ENCODE measurements at places on chromosomes 2 and 18.
A peak's percentile ranks its signal among the peaks of the same experiment; 100 is the strongest.

DNA sequence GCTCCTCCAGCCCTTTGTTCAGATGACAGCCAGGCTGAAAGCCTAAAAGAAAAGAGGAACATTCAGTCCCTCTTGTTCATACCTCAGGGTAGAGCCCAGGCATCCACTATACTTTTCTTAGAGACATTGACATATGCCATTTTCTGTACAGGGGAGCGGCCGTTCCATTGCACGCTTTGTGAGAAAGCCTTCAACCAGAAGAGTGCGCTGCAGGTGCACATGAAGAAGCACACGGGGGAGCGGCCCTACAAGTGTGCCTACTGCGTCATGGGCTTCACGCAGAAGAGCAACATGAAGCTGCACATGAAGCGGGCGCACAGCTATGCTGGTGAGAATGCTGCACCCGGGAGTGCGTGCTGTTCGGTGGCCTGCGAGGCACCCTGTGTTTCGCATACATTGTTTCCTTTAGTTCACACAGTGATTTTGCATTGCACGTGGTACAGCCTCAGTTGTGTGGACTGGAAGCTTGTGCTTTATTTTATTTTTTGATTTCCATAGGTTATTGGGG is 138.2 kb downstream of the ZNF236 start:
- no peak for DNase-seq

DNA sequence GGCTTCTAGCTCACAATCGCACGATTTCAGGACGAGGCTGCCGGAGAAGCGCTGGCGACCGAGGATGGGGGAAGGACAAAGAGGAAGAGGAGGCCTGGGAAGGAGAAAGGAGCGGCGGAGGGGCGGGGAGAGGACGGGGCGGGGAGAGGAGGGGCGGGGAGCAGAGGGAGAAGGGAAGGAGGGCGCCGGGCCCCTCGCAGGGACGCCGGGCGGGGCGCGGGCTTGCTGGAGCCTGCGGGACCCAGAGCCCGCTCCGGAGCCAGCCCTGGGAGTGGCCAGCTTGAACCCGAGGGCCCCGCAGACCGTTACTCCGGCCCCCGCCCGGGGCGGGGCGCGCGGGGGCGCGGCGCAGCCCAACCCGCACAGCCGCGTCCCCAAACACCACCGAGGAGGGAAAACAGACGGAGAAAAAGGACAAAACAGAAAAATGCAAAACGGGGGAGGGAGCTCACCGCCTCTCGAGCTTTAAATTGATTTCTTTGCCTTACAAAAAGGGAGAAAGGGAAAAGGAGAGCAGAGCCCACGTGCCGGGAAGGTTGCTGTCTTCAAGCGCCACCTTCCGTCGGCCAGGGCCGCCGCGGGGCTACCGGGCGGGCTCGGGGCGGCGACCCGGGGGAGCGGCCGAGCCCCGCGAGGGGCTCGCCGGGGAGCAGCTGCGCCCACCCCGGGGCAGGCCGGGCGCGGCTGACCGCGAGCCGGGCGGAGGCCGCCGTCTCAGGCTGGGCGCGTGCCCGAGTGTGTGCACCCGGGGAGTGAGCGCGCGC is 781 bp upstream of the SOX11 start:
- DNase-seq: no peak

DNA sequence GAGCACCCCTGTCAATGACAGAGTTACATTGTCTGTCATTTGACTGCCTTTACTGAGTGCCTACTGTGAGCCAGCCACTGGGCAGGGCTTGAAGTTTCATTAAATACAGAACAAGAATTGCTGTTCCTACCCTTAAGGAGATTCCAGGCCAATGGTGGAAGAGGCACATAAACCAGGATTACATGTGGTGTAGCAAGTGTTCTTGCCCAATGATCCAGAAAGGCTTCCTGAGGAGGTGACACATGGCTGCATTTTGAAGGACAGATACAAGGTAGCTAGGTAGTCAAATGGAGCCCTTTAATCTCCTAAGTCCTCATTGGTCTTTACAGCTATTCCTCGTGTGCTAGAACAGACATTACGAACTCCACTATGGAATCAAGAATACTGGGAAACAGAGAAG is 312.7 kb downstream of the ETAA1 start:
- DNase-seq: no peak

GRCh38 chr2:111118981-111119821 is 1.5 kb upstream of the BCL2L11 start:
- DNase-seq: no peak

- DNase-seq: no peak
These were observed 63.9 kb downstream of the SPRED2 start for GRCh38 chr2:65368468-65368867.

GRCh38 chr18:52615943-52616342 is 275.9 kb downstream of the DCC start:
- DNase-seq: no peak

DNA sequence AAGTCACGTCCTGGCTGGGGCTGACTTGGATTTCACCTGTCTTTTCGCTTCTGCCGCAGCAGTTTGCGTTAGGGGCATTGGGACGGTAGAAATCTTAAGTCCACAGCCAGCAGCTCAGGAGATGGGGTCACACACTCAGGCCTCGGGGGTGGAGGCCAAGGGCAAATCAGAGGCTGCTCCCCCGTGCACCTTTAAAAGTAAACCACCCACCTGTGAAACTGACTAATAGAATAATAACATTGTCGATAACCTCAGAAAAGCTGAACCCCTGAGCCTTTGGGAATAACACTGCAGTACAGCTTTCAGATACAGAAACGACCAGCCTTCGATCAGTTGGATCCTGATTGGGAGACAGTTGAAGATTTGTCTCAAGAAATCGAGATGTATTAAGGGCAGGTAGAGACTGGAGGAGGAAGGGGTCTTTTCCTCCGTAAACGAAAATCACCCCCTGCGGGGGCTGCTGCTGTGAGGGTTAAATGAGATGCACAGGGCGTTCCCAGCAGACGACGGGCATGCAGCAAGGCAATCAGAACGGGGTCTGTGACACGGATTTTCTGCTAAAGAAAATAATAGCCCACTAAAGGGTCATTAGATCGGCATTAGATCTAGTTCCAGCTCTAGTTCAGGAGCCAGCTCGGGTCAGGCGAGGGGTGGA is 16.4 kb upstream of the NFATC1 start:
- no peak for DNase-seq

GRCh38 chr2:172181840-172182239 is 79.1 kb upstream of the DLX2 start:
- no peak for DNase-seq

GRCh38 chr2:38131676-38132075 is 55.7 kb upstream of the CYP1B1 start:
- DNase-seq: no peak

- no peak for DNase-seq
These were observed 338.6 kb downstream of the STK39 start for GRCh38 chr2:167908786-167909185.

DNA sequence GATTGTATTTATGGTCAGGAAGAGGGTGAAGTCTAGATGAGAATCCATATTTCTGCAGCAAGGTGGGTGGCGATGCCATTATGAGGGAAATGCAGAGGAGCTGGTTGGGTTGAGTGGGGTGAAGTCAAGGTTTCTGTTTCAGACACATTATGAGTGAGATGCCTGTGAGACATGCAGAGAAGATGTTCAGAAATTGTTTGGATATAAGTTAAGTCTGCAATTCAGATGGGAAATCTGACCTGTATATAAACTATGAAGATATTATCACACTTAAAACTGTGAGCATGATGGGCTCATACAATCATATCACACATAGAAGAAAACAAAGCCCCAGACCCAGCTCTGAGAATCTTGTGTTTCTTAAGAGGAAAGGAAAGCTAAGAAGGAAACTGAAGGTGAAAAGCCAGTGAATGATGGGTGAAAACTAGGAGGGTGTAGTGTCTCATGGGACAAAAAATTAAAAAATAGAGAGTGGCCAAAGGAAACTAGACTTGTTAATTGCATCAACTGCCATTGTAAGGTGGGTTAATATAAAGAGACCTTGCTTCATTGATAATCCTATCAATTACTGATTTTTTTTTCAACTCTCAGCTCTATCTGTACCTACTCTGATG is 14.2 kb downstream of the GALNT5 start:
- no peak for DNase-seq

- DNase-seq: no peak
These were observed 36.0 kb downstream of the DNMT3A start for GRCh38 chr2:25305775-25306174.

GRCh38 chr18:31101183-31102024 is 817 bp downstream of the DSC2 start:
- peak; percentile 26 for DNase-seq

- no peak for DNase-seq
These were observed 101.0 kb downstream of the ALPK2 start for GRCh38 chr18:58527952-58528287.

GRCh38 chr2:98099939-98100743 is 13.2 kb downstream of the VWA3B start:
- no peak for DNase-seq

DNA sequence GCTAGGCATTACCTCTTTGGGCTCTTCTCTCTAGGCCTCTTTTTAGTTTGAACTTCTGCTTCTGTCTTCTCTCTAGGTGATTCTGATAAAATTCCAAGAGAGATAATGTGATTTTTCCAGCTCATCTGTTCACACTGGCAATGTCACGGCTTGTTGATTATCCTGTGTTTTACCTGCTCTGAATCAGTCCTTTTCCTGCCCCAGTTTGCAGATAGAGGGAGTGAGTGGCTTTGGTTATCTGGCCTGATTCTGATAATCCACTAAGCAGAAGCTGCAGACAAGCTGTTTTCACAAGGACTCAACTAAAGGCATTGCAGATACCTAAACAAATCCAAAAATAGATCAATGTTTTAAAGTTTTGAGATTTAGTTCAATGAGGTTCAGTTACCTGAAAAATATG is 111.9 kb downstream of the DCC start:
- DNase-seq: no peak

DNA sequence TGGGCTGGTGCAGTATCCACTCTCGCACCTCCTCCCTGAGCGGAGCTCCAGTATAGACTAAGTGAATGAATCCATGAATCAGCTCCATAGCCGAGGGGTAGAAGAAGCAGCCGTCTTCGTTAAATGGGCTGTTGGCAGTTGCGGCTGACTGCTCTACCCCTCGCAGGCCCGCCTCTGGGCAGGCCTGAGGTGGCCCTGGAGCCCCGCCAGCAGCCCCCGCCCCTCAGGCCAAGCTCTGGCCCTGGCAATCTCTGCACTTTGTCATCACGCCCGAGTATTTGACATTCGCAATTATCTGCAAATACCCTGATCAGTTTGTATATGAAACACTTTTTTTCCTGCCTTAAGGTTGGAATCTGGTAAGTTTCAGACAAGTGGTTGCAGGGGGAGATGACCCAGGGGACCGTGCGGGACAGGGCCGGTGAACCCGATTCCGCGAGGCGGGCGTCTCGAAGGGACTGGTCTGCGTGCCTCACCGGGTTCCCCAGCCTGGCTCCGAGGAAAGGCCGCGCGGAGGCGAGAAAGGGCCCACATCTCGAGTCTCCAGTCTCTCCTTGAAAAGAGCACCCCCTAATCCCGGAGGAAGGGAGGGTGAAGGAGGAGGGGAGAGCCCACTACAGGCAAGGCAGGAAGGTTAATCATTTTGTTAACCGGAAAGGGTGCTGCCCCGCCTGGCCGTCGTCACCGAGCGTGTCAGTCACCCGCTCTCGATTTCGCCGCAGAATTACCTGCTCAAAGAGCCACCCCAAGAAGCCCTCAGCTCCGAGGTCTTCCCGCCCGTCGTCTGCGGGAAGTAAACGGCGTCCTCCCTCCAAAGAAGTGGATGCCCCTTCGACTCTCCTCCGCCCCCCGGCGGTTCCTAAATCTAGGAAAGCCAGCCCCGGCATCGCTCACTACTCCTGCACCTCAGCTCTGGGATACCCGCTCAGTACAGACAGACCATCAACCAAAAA is 11.1 kb upstream of the SATB2 start:
- DNase-seq: no peak

- DNase-seq: no peak
These were observed 17.9 kb downstream of the SERPINB8 start for GRCh38 chr18:63987743-63988142.

All from CD4-positive, alpha-beta T cell treated with Interleukin-15 for 1 hour (primary cell).